ENCODE measurements at places on chromosomes 16 and 17. TPM values are rescaled to one million over a fixed set of nuclear protein-coding genes. Genes with fewer than 3 reads are reported as not detected.

CNTNAP1 gene
- total RNA-seq: 15.3 TPM

ORC6 gene
- total RNA-seq: 4.3 TPM

TPSB2 gene
- total RNA-seq: 36.9 TPM

CD300LF gene
- total RNA-seq: 2.5 TPM

GNG13 gene
- total RNA-seq: 0.52 TPM
